ENCODE measurements at places on chromosomes 2 and 18. TPM values are rescaled to one million over a fixed set of nuclear protein-coding genes. Genes with fewer than 3 reads are reported as not detected.

GRCh38 chr2:221527776-221528309 is 44.3 kb downstream of the EPHA4 start:
- DNase-seq = no peak

GRCh38 chr2:73982140-73982617 is 2.5 kb upstream of the TET3 start:
- DNase-seq = no peak

Gene SULT1C2
- not detected for total RNA-seq

DNA sequence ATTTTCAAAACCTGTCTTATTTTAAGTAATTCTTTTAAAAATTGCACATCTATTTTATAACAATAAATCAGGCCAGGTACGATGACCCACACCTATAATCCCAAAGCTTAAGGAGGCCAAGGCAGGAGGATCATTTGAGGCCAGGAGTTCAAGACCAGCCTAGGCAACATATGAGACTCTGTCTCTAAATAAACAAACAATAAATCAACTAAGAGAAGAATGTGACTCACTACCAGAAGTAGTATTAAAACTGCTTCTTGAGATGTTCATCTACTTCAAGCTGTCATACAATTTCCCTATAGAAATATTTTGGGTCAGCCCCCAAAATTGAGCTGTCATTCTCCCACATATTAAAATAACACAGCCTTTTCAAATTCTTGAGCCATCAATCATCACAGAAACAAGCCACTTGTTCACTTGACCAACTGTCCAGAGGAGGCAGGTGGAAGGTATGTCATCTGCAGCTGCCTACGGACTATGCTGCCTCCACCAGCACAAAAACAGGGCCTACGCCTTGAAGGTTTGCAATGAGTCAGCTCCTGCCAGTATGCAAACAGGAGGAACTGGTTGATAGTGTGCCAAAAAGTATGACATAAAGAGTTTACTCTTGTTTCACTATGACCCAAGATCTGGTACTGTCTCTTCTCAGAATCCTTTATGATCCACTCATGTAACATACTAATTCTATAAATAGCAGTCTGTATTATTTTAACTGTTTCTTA is 33.6 kb downstream of the KIDINS220 start:
- DNase-seq = no peak

DNA sequence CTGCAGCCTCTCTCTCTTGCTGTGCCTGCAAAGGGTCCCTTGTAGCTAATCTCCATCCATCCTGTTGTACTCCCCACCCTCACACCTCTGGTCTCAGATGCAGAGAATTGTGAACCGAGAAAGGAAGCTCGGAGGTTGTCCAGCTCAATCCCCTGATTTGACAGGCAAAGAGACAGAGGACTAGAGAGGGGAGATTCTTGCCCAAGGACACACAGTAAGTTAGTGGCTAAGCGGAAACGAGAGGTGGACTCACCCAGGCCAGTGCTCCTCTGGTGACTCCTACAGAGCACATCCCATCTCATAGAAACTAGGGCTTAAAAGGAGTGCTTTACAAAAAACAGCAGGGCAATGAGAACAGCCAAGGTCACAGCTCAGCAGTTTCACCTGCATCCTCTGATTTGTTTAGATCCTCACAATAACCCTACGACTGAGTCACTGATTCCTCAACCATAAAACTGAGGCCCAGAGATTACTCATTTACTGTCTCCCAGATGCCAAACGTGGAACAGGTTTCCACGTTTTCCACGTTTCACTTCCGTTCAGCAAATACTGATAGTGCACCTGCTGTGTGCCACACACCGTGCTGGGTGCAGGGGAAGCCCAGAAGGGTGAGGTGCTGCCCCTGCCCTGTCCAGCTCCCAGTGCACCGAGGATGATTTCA is 22.1 kb downstream of the EHD3 start:
- DNase-seq = no peak

DNA sequence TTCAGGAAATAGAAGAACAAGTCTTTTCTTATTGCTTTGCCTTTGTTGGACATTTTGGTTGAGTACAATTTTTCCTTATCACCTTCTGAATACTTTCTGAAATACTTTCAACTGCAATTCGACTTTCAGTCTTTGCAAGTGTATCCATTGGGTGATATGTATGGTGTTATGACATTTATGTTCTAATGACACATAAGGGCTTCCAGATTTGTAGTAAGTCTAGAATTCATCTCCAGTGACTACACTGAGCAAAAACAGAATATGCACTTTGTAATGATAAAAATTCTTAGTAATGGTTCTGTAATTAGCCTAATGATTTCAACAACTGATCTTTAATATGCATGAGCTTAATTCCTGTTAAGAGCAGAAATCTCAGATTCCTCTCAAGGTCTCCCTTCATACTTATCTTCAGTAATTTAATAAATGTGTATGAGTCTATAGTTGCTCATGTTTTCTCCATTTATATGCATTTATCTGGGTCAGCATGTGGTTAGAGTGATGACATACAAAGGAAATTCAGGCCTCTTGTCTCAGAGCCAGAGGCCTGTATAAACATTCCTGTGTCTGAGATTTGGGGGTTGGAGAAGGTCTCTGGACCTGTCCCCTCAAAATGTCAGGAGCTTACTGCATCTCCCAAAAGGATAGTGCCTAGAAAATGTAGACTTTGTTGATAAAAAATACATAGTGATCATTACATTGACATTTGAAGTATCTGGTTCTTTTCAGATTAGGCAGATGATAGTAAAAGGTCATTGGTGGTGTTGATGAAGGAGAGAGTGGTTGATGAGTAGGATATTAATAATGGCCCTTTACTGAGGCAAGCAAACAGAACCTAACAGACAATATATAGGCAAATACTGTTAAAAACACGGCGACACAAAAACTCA is 114.9 kb downstream of the QPCT start:
- DNase-seq = no peak
